ENCODE measurements at places on chromosomes 5 and 9.

GRCh38 chr5:32628049-32628844, 42.9 kb downstream of the SUB1 start:
- no peak for DNase-seq

- DNase-seq: no peak
Observed at GRCh38 chr9:91099436-91099835, 262.3 kb downstream of the AUH start.

- DNase-seq: no peak
Observed at GRCh38 chr5:44814761-44815160, 6.0 kb downstream of the MRPS30 start.

DNA sequence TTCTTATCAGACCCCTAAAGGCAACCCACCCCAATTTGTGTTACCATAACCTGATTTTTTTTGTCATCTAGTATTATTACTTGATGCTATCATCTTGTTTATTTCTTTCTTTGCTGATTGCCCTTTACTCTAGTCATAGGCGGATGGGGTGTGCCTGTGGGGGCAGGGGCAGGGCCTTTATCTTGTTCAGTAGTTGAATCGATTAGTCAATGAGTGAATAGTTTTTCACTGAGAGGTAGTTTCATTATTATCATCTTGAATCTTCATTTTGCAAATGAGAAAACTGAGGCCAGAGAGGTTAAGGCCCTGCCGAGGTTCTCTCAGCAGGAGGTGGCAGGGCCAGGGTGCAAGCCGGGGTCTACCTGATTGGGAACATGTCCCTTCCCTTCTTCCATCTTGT, 9.4 kb upstream of the GM2A start:
- no peak for DNase-seq

DNA sequence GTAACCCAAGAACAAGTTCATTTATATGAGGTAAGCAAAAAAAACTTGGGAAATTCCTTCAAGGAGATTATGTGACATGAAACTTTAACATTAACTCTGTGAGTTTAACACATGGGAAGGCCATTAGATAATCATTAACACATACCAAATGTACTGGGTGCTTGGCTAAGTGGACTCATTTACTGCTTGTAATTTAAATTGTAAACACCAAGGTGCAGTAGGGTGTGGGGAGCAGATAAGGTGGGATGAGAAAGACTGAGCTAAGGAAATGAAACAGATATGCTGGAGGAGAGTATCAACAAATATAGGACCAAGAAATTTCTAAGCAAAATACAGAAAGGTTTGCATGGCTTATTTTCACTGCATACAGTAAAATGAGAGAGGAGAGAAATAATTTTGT, 2384.8 kb upstream of the ACO1 start:
- no peak for DNase-seq

- DNase-seq: no peak
Observed at GRCh38 chr5:139204196-139204595, 6.0 kb upstream of the SIL1 start.

DNA sequence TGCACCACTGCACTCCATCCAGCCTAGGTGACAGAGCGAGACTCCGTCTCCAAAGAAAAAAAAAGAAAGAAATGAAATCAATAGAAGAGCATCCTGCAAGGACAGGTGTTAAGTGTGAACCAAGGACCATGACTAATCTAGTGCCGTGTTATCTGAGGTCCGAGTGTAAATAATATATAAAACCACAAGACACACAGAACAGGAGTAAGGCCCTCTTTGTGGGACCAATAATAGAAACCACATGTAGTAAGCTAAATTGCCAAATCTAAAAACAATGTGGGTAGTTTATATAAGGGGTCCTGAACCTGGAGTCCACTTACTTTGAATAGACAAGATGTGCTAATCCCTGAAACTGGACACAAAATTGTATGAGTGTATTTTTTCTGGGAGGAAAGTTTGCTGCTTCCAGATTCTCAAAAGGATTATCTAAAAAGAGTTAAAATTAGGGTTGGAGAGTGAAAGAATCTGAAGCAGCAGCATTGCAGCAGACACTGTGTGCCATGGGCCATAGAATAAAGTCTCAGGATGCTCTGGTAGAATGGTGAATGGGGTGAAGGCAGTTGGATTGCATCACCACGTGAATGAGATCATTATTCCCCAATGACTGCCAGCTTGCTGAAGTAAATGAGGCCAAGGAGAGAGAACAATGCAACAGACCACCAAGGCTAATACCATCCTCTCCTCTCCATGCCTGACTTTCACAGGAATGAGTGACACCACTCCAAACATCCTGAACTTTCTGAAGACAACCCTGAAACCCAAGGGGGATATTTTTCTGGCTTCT, 222.7 kb downstream of the DCP2 start:
- DNase-seq: no peak

DNA sequence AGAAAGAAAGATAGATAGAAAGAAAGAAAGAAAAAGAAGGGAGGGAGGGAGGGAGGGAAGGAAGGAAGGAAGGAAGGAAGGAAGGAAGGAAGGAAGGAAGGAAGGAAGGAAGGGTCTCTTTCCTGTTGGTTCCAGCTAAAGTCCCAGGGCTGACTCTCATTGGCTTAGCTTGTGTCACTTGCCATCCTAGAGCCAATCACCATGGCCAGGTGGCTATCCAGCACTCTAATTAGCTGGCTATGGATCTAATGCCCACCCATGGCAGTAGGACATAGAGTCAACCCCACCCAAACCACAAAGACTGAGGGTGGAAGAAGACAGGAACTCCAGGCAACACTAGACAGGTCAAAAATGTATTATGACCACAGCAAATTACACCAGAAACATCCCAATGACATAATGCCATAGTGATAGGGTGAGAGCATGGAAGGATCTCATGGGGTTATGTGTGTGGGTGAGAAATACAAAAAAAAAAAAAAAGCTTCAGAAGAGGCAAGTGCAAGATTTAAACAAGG, 10.8 kb upstream of the CPLX2 start:
- no peak for DNase-seq

DNA sequence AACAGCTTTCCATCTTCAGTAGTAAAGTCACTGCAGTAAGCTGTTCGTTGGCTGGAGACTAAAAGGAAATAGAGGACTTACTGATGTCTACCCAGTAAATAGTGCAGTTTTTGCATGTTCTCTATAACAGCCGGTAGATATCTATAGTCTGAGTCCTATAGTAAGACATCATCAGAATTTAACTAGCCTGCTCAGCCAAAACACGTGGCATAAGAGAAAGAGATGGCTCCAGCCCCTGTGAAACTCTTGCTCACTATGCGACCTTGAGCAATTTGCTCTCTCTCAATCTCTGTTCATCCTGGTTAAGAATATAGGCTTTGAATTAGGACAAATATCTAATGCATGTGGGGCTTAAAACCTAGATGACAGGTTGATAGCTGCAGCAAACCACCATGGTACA, 201.6 kb upstream of the PAPPA start:
- DNase-seq: no peak

DNA sequence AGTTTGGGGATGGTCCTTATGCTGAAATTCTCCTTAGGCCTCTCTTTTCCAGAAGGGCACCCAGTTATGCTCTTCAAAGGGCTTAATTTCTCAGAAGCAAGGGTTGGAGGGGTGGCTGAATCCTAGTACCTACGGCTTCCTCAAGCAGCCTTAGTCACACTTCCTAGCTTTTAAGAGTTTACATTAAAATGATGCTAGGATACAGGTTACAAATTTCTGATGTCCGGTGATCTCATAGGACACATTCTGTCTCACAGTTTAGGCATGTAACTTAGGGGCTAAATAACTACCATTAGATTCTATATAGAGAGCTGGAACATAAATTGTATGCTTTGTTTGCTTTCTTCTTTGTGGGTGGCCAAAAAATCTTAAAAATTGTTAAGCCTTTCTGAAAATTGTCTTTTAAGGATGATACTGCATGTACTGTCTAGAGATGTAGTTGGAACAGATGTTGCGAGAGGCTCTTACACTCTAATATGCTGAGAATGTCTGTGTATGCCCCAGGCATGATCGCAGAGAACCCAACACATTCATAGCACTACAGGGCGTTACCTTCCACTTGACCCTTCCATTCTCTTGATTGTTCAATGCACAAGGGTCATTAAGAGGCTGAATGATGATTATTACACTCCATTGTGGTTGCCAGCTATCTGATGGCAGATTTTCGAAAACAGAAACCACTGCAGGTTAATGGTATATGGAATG, 139.1 kb downstream of the TMEM38B start:
- no peak for DNase-seq

GRCh38 chr5:110925398-110925797, 146.1 kb upstream of the TSLP start:
- no peak for DNase-seq

GRCh38 chr5:146513462-146513861, 2.5 kb downstream of the GPR151 start:
- DNase-seq: no peak

GRCh38 chr9:126398403-126399058, 71.9 kb downstream of the MVB12B start:
- DNase-seq: peak; percentile 50

GRCh38 chr9:131448818-131449217, 53.9 kb upstream of the POMT1 start:
- no peak for DNase-seq

- no peak for DNase-seq
Observed at GRCh38 chr9:105416840-105417239, 31.0 kb upstream of the FSD1L start.

Measured in stimulated activated CD8-positive, alpha-beta memory T cell treated with anti-CD3 and anti-CD28 coated beads, Interleukin-4, amount 100 ng/mL, for 4 hours (primary cell).